ENCODE measurements at places on chromosomes 6 and 20.

DNA sequence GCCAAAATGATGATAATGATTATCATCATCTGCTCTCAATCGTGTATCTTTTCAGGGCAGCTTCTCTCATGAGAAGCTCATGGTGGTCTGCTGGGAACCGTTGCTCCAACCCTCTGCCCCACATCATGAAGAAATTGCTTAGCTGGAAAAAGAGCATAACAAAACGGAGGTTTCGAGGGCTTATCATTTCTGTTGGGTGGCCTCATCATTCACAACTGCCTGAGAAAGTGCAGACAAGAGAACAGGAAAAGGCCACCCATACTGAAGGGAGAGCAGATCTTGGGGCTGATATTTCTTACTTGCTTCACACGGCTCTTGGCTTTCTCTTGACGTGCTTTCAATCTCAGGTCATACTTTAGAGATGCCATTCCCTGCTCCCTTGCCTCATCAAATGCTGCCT, 471.6 kb downstream of the CD83 start:
- DNase-seq: no peak

GRCh38 chr20:35892871-35893270, 61.4 kb downstream of the SCAND1 start:
- DNase-seq: no peak

DNA sequence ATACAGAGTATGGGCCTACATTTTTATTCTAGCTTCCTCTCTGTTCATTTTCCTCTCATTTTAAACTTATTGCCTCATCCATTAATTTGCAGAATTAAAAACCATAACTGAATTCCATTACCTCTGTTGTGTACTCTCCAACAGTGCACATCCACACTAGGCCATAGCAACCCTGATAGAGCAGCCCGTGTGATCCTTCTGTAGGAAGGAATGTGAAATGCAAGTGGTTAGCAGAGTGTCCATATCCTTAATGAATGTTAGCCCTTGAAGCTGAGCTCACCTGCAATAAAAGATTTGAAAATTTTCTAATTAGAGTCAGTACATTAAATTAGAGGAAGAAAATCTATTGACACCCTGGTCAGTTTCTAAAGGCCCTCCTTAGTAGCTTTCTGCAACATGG, 6.5 kb upstream of the GRIK2 start:
- DNase-seq: no peak

DNA sequence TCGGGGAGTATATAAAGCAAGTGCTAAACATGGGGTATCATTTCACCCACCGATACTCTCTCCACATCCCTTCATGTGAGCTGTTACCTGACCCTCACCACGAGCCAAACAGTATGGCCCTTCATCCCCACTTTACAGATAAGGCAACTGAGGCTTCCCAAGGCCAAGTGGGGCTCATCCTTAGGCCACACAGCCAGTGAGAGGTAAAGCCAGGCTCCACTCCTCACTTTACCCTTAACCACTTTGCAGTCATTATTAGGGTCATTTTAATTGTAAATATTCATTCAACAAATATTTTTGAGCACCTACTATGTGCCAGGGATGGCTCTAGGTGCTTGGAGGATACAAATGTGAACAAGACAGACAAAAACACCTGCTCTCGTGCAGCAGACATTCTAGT, 7.0 kb downstream of the SIRPA start:
- DNase-seq: no peak

DNA sequence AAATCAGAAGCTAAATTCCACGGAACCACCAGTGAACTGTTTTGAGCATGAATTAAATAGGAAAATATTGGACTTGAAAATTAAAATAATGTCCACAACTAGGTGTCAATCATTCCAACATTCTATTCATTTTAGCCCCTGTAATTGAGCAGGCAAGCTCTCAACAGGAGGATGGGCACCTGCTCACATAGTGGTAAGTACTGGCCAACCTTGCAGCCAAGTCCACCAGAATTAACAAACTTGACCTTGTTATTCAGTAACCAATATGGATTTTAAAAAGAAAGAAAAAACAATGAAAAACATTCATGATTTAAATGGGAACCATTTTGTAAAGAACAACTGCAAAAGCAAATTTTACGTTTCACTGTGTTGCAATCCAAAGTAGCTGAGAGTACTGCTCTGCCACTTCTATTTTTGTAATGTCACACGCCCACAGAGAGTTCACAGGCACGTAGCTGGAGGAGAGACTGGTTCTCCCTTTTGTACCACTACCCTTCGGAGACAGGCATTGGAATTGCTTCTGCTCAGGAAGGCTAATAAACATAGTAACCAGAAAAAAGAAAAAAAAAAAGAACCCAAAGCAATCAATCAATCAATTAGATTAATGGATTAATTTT, 75.2 kb upstream of the F13A1 start:
- no peak for DNase-seq

DNA sequence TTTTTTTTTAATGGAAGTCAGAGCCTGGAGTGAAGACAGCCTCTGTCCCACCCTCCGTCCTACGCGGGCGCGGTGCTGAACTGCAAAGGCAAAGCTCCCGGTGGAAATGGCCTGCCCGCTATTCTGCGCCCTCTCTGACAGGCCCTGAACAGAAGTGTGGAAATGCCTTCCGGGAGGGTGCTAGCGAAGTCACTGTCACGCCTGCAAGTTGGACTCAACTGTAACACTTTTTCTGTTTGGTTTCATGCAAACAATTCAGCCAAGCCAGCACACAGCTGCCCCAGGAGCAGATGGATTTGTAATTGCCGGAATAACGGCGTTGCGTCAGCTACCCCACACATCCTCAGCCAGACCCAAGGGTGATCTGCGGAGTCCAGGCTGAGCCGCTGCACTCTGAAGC, 107.6 kb downstream of the PSMB1 start:
- no peak for DNase-seq

DNA sequence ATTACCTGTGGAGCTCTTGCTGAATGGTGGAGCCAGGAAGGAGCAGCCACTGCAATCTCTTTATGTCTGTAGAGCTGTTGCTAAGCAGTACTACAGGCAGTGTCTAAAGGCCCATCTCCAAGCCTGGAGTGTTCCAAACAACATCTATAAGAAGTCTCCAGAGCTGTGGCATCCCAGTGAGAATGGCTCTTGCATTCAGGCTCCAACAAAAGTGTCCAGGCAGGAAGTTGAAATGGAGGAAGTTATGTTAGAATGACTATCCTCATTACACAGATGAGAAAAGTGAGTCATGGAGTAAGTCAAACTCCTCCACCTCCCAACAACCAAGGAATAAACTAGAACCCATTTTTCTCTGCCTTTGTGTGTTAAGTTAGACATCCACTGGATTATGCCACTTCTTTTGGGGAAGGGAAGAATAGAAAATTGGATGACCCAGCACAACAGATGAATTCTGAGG, 288.5 kb upstream of the STXBP5 start:
- no peak for DNase-seq

DNA sequence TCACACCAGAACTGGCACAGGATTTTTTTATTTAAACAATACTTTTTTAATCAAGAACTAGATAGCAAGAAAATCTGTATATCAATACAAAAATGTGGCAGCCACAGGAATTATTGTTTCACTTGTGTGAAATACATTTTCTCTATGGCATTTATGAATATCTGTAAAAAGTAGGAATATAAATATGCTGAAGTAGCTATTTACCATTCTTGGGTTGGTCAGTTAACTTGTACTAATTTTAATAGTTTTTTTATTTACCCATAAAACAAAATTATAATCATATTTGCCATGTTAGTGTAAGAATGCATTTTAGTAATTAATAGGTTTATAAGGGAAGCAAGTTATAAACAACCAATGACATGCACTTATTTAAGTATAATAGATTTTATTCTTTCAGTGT, 31.4 kb upstream of the TMEM30A start:
- no peak for DNase-seq

DNA sequence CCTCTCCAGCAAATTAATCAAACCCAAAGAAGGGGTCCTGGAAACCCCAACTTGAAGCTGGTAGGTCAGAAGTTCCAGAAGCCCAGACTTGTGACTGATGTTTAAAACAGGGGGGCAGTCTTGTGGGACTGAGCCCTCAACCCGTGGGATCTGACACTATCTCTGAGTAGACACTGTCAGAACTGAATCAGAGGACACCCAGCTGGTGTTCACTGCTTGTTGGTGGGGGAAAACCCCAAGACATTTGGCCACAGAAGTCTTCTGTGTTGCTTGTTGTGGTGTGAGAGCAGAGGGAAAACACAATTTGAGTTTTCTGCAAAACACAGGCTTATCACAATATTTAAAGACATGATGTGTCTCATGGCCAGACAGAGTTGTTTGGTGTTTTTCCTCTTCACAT, 29.9 kb downstream of the KIF13A start:
- DNase-seq: no peak

- DNase-seq: no peak
These were observed 5.4 kb downstream of the NPBWR2 start for GRCh38 chr20:64101731-64102621.

GRCh38 chr6:156062091-156062563, 606.5 kb upstream of the NOX3 start:
- no peak for DNase-seq

- DNase-seq: no peak
These were observed 22.4 kb downstream of the SYNCRIP start for GRCh38 chr6:85620308-85620707.

DNA sequence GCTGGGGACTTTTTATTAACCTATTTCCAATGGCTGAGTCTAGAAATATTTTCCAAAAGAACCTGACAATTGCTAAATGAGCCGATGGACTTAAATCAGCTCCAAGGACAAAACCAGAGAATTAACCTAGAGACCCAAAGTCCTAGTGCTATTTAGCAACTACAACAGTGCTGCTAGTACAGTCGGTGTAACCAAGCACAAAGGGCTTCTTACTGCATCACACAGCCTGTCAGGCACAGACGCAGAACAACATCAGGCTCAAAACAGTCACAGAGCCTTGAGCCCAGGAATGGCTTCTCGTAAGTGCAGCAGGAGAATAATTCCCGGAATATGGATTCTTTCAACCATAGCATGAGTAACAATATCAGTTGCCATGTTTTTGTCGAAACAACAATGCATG, 70.0 kb downstream of the GFOD1 start:
- no peak for DNase-seq

- DNase-seq: peak; percentile 51
These were observed 27.2 kb upstream of the BTBD3 start for GRCh38 chr20:11890331-11891076.

GRCh38 chr6:8075185-8075584, 11.0 kb upstream of the BLOC1S5 start:
- no peak for DNase-seq

DNA sequence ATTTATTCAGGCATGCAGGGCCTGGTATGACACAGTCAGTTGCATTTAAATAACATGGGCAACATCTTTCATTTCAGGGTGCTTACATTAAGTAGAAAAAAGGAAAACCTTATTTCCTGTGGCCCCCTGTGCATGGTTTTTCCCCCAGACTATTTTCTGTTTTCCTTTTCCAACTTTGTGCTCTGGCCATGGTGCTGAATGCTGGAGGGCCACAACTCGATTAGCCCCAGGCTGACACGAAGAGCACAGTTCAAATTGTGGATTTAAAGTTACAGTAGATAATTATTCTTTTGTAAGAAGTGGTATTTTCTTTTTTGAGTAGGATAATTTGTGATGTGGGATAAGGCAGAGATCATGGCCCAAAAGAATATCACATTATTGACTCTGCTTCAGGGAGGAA, 332.0 kb downstream of the HAO1 start:
- no peak for DNase-seq

DNA sequence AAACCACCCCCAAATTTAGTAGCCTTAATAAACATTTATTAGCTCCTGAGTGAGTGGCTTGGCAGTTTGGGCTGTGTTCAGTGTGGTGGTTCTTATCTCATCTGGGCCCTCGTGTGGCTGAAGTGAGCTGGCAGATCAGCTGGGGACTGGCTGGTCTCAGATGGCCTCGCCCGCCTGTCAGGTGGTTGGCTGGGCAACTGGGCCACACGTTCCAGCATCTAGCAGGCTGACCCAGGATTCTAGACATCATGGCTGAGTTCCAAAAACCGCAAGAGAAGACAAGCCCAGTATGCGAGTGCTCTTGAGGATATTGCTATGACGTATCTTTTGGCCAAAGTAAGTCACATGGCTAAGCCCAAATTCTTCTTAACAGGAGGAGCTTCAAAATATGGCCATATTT, 28.9 kb downstream of the EIF2S2 start:
- DNase-seq: peak; percentile 38

- no peak for DNase-seq
These were observed 549 bp downstream of the ANKRD6 start for GRCh38 chr6:89433252-89434149.

GRCh38 chr20:3276680-3277015, 37.7 kb upstream of the SLC4A11 start:
- no peak for DNase-seq

GRCh38 chr6:155093430-155093829, 98.3 kb downstream of the TIAM2 start:
- DNase-seq: no peak

GRCh38 chr20:53364646-53365045, 229.0 kb downstream of the ZNF217 start:
- DNase-seq: no peak

- DNase-seq: no peak
These were observed 535.8 kb downstream of the TENT5A start for GRCh38 chr6:81216668-81217067.

DNA sequence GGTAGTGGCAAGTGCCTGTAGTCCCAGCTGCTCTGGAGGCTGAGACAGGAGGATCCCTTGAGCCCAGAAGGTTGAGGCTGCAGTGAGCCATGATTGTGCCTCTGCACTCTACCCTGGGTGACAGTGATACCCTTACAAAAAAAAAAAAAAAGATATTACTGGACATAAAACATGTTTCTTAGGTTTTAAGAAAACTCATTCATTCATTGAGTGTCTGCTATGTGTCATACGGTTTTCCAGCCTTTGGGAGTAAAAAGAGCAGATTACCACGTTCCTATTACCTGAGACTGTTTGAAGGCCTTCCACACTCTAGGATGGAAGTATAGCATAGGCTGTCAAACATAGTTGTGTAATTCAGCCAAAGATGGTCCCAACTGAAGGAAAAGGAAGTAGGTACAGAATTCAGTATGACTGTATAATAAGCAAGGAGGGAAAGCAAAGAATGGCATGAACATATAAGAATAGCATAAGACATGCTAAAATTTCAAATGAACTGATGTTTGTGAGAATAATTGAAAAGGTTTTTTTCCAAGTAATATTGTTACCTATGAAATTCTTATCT, 22.0 kb downstream of the STXBP5 start:
- DNase-seq: no peak

- DNase-seq: no peak
These were observed 123.7 kb upstream of the BTN3A2 start for GRCh38 chr6:26241033-26241895.

GRCh38 chr6:34633256-34633655, 63.3 kb downstream of the ILRUN start:
- no peak for DNase-seq

- DNase-seq: no peak
These were observed 32.0 kb upstream of the SSTR4 start for GRCh38 chr20:23003077-23003635.

GRCh38 chr20:21167261-21167660, 41.4 kb downstream of the KIZ start:
- DNase-seq: no peak

DNA sequence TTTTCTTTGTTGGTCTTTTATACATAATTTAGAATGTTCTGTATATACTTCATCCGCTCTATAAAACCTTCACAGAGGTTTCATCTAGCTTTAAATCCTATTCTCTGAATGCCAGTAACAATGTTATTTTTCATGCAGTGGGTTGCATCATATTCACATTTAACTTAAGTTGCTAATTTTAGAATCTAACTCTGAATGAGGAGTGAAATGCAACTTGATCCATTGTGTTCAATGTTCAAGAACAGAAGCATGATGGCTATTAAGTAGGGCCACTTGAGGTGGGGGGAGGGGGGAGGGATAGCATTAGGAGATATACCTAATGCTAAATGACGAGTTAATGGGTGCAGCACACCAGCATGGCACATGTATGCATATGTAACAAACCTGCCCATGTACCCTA, 224.5 kb downstream of the NKAIN2 start:
- DNase-seq: no peak
